Placental pericyte (primary cell): ENCODE measurements at places on chromosomes 12 and 14. TPM values are rescaled to one million over a fixed set of nuclear protein-coding genes. Genes with fewer than 3 reads are reported as not detected.

TDRD9 gene
- total RNA-seq = 0.86 and 1.3 TPM in 2 replicates

SDS gene
- total RNA-seq = not detected in 2 replicates

CLEC1B gene
- not detected in 2 replicates for total RNA-seq

PRIMA1 gene
- not detected in 2 replicates for total RNA-seq

C12orf60 gene
- total RNA-seq = 0.44 and 0.86 TPM in 2 replicates

TAS2R13 gene
- 1.8 and 3.1 TPM in 2 replicates for total RNA-seq

GPR137C gene
- total RNA-seq = 0.43 and 0.44 TPM in 2 replicates

CCDC60 gene
- not detected in 2 replicates for total RNA-seq

GALNT8 gene
- total RNA-seq = not detected in 2 replicates

KRT83 gene
- not detected in 2 replicates for total RNA-seq

MYF5 gene
- total RNA-seq = not detected in 2 replicates

SLC17A8 gene
- not detected in 2 replicates for total RNA-seq

ACYP1 gene
- 1.3 and 8.9 TPM in 2 replicates for total RNA-seq

ANKRD33 gene
- not detected in 2 replicates for total RNA-seq

SERPINA10 gene
- not detected in 2 replicates for total RNA-seq

TPPP2 gene
- not detected in 2 replicates for total RNA-seq

GPN3 gene
- total RNA-seq = 12.0 and 23.5 TPM in 2 replicates

DTX1 gene
- under 0.01 TPM in 1 of 2 replicates, not detected in the other for total RNA-seq

SFSWAP gene
- 26.5 and 32.4 TPM in 2 replicates for total RNA-seq

HOXC4 gene
- 1.1 and 2.0 TPM in 2 replicates for total RNA-seq

FSCB gene
- total RNA-seq = 0.22 and 2.1 TPM in 2 replicates

TMEM63C gene
- under 0.01 TPM in 1 of 2 replicates, not detected in the other for total RNA-seq

SLC24A4 gene
- total RNA-seq = not detected in 2 replicates

C3AR1 gene
- 0.29 and 1.1 TPM in 2 replicates for total RNA-seq

B4GALNT1 gene
- 2.8 and 5.3 TPM in 2 replicates for total RNA-seq

ENDOU gene
- under 0.01 TPM in 1 of 2 replicates, not detected in the other for total RNA-seq

PLBD1 gene
- 7.3 and 11.4 TPM in 2 replicates for total RNA-seq

NAP1L1 gene
- total RNA-seq = 220 and 390 TPM in 2 replicates

ZDHHC17 gene
- total RNA-seq = 47.3 and 48.1 TPM in 2 replicates

TRPV4 gene
- 0.44 and 0.57 TPM in 2 replicates for total RNA-seq

SSTR1 gene
- 10.3 and 11.0 TPM in 2 replicates for total RNA-seq

GSG1 gene
- total RNA-seq = 0.43 and 0.44 TPM in 2 replicates

ACAD10 gene
- total RNA-seq = 15.8 and 23.9 TPM in 2 replicates

RFX4 gene
- not detected in 2 replicates for total RNA-seq

SYT1 gene
- total RNA-seq = 1.3 and 5.2 TPM in 2 replicates

ABCD2 gene
- under 0.01 and 0.14 TPM in 2 replicates for total RNA-seq

PSMB11 gene
- total RNA-seq = not detected in 2 replicates

AICDA gene
- total RNA-seq = not detected in 2 replicates

NPAS3 gene
- total RNA-seq = 1.6 TPM in 1 of 2 replicates, not detected in the other

LMNTD1 gene
- total RNA-seq = not detected in 2 replicates

ANO4 gene
- total RNA-seq = 0.22 and 4.9 TPM in 2 replicates
